ENCODE measurements at places on chromosomes 12 and 14.

DNA sequence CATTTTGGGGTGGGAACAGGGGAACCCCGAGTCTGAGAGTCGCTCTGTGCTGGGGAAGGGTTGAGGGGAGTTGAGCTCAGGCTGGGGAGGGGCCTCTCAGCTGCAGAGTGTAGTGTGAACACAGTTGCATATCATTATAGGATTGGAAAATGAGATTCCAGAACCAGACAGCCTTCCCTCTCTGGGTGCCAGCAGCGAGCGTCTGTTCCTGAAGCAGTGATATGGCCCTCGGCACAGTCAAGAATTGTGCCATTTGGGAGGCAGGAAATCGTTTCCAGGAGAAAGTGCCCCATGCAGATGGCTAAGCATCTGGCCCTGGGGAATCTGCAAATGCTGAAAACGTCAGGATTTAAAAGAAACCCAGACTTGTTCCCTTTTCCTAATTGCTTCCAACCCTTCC, 70.4 kb upstream of the SFSWAP start:
- H3K36me3 ChIP-seq: no peaks in the 10 kb centered on the region
- no peak for DNase-seq
- no peaks in the 10 kb centered on the region for H3K27me3 ChIP-seq
- peaks cover 20% of the 10 kb centered on the region for H3K4me1 ChIP-seq

GRCh38 chr12:6533653-6533922, 729 bp upstream of the GAPDH start:
- peak overlapping the region; percentile 90 for H3K27ac ChIP-seq
- peak overlapping the region; percentile 87 for H3K4me3 ChIP-seq
- H3K27me3 ChIP-seq: no peaks in the 10 kb centered on the region
- H3K4me1 ChIP-seq: peaks cover 37% of the 10 kb centered on the region

DNA sequence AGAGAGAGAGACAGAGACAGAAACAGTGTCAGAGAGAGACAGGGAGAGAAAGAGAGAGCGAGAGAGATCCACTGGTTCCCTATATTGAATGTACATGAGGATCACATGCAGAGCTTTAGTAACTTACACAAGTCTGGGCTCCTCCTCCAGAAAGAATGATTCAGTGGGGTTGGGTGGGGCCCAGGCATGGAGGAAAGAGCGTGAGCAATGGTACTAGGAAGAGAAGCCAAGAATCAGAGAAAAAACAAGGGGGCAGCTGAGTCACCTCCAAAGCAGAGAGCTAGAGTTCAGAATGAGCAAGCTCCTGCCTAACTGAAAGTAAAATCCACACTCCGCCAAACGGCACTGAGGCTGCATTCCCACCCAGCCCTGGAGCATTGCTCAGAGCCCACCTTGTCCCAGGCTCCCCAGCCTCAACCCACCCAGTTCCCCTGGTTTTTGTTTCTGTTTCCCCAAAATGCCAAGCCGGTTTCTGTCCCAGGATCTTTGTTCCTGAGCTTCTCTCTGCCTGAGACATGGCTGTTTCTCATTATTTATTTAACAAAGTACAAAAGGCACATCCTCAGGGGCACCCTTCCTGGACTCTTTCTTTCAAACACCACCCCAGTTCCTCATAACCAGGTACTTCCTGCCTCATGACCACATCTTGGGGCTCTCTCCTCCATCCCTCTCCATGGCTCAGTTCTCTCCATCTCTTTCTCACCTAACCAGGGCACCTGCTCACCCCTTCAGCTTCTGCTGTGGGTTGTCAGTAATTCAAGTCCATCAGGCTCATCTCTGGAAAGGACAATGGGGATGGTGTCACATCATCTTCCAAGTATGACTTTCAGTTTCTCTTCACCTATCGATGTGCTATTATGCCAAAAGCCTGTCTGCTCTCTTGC, 670.3 kb upstream of the TBX3 start:
- H3K4me3 ChIP-seq: no peak overlapping the region
- H3K27me3 ChIP-seq: no peaks in the 10 kb centered on the region
- no peak overlapping the region for H3K27ac ChIP-seq
- H3K4me1 ChIP-seq: 0 out of 2 replicates have a peak, but pooled peaks cover 3% of the 10 kb centered on the region

GRCh38 chr12:131530422-131530821, 180.5 kb upstream of the SFSWAP start:
- H3K36me3 ChIP-seq: no peaks in the 10 kb centered on the region
- H3K27ac ChIP-seq: no peak overlapping the region
- DNase-seq: no peak
- H3K4me1 ChIP-seq: no peaks in the 10 kb centered on the region
- H3K27me3 ChIP-seq: no peaks in the 10 kb centered on the region
- H3K4me3 ChIP-seq: no peak overlapping the region

GRCh38 chr14:66910311-66910840, 278.9 kb upstream of the GARIN2 start:
- no peak for DNase-seq
- H3K27me3 ChIP-seq: no peaks in the 10 kb centered on the region
- H3K27ac ChIP-seq: no peak overlapping the region
- no peaks in the 10 kb centered on the region for H3K36me3 ChIP-seq

GRCh38 chr12:104334581-104334980, 31.0 kb downstream of the EID3 start:
- H3K27me3 ChIP-seq: no peaks in the 10 kb centered on the region
- no peak overlapping the region for H3K27ac ChIP-seq
- no peak overlapping the region for H3K4me3 ChIP-seq
- H3K4me1 ChIP-seq: no peaks in the 10 kb centered on the region

- H3K27ac ChIP-seq: 0 out of 2 replicates have a peak overlapping the region, but pooled peaks have one; percentile 33
- no peak overlapping the region for H3K4me3 ChIP-seq
- H3K27me3 ChIP-seq: no peaks in the 10 kb centered on the region
- H3K4me1 ChIP-seq: 0 out of 2 replicates have a peak, but pooled peaks cover under 1% of the 10 kb centered on the region
- peaks cover 3% of the 10 kb centered on the region for H3K36me3 ChIP-seq
These were observed 224.3 kb downstream of the ITPR2 start for GRCh38 chr12:26608706-26609105.
